Left renal cortex interstitium (tissue), 4 donors: ENCODE measurements at places on chromosomes 16 and 17. TPM values are rescaled to one million over a fixed set of nuclear protein-coding genes. Genes with fewer than 3 reads are reported as not detected.

ETV4 gene
- polyA plus RNA-seq: 25.4 TPM

DNAH2 gene
- 0.32 TPM for polyA plus RNA-seq

KREMEN2 gene
- polyA plus RNA-seq: 2.7 TPM

RNPS1 gene
- 179 TPM for polyA plus RNA-seq

CYGB gene
- 13.0 TPM for polyA plus RNA-seq

MON1B gene
- 27.5 TPM for polyA plus RNA-seq

DNA sequence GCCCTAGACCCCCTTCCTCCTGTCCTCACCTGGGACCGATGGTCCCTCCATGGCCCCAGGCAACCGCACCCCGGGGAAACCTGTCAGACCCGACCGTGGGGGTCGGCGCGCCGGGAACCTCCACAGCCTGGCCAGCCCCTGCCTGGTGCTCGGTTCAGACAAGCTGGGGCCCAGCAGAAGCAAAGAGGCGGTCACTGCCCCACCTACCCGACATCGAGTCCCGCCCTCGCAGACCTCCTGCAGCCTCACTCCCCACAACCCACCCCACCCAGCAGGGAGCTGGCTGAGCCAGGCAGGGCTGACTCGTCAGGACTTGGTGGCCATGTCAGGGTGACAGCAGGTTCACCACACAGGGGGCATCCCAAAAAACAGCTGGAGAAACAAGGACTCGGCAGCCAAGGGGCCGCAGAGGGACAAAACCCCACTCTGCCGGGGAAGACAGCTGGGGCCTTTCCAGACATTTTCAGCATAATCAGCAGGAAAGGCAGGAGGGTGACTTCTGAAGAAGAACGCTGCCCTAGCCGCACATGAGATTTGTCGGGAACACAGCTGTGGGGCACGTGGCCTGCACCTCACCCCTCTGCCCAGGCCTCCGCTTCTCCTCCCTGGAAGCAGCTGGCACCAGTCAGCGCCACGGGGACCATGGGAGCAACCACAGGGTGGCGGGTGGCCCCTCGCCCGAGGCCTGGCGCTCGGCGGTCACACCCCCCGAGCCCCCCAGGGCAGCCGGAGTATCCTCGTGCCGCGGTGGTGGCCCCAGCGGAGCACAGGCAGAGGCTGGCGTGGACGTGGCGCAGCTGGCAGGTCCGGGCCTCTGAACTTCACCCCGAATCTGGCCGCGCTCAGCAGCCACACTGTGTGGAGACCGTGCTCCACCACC lies 22.9 kb downstream of the GNPTG start:
- DNase-seq: no peak

- no peak for DNase-seq
Measured at GRCh38 chr16:84680165-84680842, 19.5 kb upstream of the USP10 start.

GRCh38 chr16:30397776-30398660 lies 2.8 kb downstream of the ZNF48 start:
- DNase-seq: no peak

GRCh38 chr16:84271037-84271436 lies 23.6 kb upstream of the WFDC1 start:
- DNase-seq: no peak

DNA sequence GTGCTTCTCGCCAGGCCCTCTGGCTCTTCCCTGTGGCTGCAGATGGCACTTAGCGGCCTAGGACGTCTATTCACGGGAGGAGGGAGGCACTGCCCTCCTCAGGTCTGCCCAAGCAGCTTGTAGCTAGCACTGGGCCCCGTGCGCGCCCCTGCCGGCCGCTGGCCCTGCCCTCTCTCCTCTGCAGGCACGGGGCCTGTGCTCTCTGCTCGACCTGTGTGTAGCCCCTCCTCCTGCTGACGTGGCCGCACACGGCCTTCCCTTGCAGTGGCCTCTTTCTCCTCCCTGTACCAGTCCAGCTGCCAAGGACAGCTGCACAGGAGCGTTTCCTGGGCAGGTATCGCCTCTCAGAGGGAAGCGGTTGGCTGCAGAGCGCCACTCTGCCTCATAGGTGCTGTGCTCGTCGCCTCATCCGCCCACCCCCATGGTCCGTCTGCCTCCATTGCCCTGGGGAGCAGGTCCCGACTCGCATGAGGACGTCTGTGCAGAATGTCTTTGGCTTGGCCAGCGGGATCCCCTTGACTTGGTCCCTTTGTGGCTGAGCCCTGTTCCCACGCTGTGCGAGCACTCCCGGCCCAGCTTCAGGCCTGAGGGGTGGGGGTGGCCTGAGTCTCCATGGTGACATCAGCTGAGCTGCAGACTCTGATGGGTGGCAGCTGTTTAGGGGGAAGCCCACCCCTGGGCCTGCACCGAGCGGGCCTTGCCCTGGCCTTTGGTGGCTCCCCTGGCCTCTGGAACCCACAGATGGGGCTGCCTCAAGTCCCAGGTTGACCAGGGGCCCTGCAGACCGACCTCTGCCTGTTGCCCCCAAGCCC lies 34.6 kb downstream of the TSC2 start:
- DNase-seq: peak; percentile 65
